Ammon's horn (tissue), 1 donor: ENCODE measurements at places on chromosomes 12 and 14.

GRCh38 chr12:8852119-8852518 is 29.7 kb downstream of the A2ML1 start:
- no peak for DNase-seq

DNA sequence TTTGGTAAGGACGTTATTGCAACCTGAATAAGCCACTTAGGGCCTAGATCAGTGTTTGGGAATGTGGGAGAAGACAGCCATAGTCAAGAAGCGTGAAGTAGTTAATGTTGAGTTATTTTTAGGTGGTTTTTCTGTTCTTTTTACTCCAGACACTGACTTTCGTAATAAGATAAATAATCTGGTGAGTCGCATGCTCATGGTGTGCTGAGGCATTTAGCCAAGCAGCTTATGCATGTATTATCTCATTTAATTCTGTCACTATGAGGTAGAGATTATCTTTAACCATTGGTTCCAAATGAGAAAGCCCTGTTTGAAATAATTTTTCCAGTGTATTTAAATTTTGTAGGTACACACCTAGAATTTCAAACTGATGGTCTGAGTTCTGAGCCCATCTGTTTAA is 67.3 kb downstream of the RCOR1 start:
- DNase-seq = no peak

DNA sequence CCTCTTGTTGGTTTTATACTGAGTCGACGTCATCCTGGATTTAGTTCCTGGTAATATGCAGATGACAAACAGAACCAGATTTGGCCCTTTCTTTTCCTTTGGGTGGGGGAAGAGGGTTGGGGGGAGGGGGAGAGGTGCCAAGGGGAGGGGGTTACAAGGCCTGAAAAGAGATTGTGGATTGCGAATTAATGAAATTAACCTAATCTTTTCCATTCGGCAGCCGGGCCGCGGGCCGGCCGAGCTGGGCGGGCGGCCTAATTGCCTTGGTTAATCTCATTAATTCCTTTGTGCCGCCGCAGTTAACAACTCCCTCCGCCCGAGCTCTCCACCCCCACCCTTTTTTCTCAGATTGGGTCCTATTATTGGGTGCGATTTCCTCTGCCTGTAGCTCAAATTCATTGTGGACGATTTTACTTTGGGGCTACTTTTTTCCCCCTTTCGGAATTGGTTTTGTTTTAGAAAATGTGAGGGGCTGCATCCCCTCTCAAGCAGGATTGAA is 387 bp upstream of the GSC start:
- DNase-seq = no peak

- no peak for DNase-seq
Observed at GRCh38 chr12:3543826-3544225, 52.8 kb downstream of the PRMT8 start.

DNA sequence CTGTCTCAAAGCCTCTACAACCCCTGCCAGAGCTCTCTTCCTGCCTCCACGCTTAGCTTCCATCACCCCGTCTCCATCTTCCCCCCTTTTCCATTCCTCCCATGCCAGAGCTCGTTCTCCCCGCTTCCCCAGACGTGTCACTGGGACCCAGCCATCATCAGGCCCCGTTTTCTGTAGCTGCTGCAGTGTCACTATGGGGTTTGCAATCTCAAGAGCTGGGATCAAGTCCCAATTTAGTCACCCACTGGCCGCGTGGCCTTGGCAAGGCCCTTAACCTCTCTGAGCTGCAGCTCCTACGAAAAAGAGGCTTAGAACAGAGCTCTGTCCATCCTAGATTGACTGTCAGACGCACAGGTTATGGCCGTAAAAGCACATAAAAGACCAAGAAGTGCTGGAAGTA is 901 bp upstream of the FAIM2 start:
- DNase-seq = peak; percentile 25

DNA sequence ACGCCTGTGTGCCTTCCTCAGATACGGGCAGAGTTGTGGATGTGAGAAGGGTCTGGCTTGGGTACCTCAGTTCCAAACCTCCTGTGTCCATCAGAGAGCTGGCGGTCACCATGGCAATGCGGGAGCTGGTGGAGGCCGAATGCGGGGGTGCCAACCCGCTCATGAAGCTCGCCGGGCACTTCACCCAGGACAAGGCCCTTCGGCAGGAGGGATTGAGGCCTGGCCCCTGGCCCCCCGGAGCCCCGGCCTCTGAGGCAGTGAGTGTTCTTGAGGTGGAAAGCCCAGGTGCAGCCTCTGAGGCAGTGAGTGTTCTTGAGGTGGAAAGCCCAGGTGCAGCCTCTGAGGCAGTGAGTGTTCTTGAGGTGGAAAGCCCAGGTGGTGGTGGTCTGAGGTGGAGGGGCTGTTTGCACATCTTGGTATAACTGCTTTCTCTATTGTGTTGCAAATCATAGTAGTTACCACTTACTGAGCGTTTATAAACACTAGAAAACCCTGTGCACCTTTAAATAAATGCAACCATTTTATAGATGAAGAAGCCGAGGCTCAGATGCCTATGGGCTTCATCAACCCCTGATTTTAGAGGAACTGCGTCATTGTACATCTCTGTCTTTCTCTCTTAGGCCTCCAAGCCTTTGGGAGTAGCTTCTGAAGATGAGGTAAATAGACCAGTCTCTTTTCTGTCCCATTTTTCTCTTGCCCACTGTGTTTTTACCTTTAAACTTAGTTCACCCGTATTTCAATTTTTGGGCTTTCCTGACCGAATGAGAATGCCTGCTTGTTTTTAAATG is 976 bp downstream of the PEX5 start:
- DNase-seq = no peak

GRCh38 chr12:60391051-60391450 is 795.2 kb downstream of the SLC16A7 start:
- no peak for DNase-seq

GRCh38 chr14:65433157-65433556 is 20.6 kb downstream of the FUT8 start:
- DNase-seq = no peak

GRCh38 chr12:127162902-127163301 is 1104.1 kb upstream of the TMEM132C start:
- no peak for DNase-seq

- DNase-seq = no peak
Observed at GRCh38 chr14:71372411-71372838, 465.2 kb downstream of the PCNX1 start.

- DNase-seq = no peak
Observed at GRCh38 chr14:37591311-37591940, 3.6 kb downstream of the FOXA1 start.

DNA sequence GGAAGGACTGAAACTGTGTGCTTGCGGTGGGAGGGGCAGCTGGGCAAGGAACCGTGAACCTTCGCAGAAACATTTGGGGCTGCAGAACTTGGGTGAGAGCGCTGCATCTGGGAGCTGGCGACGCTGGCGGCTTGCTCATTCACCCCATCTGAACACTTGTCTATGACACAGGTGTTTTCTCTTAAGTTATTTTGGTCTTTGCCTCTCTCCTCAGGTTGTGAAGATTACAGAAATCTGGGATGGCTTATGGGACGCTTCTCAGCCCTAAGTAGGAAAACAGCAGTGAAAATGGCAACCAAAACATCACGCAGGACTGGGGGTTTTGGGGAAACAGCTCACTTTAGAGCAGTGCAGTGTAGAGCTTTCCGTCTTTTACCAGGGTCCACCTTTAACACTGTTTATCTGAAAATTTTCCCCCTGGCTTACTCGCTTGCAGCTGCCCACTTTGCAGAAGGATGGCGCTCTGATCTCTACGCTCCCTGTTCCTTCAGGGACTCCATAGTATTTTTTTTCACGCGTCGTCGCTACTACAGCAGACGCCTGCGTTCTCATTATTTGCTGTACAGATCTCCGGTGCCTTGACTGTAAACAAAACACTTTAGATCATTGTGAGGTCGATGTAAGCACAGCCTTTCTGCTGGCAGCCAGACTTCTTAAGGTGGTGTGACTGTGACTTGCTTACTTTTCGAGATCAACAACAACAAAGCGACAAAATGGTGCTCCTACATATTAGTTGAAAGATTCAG is 2.7 kb upstream of the CDKN1B start:
- DNase-seq = peak; percentile 73

GRCh38 chr12:80815351-80815750 is 98.6 kb downstream of the MYF5 start:
- DNase-seq = no peak

DNA sequence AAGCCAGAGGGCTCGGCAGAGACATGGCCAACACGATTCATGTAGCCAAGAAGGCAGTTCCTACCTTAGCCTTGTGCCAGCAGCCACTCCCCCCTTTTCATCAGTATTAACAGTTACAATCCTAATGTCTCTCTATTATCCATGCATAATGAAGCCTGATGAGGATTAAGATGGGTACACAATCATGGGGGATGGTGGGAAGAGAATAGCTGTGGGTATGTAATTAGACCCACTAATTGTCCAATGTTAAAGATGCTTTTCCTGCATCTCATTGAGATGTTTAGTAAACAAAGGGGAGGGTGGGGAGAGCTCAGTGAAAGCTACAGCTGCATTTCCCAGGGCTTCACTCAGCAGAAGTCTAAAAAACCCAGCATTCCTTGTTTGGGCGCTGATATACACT is 70.4 kb upstream of the CMKLR1 start:
- DNase-seq = no peak

- no peak for DNase-seq
Observed at GRCh38 chr12:105764216-105764835, 374.4 kb downstream of the NUAK1 start.

- peak; percentile 60 for DNase-seq
Observed at GRCh38 chr14:35998303-35998702, 172.2 kb downstream of the BRMS1L start.
